Activated gamma-delta T cell treated with anti-CD3 and anti-CD28 coated beads, Interleukin-2, amount 50 U/mL, for 16 hours (primary cell): ENCODE measurements at places on chromosomes 6 and 20.
A peak's percentile ranks its signal among the peaks of the same experiment; 100 is the strongest.

DNA sequence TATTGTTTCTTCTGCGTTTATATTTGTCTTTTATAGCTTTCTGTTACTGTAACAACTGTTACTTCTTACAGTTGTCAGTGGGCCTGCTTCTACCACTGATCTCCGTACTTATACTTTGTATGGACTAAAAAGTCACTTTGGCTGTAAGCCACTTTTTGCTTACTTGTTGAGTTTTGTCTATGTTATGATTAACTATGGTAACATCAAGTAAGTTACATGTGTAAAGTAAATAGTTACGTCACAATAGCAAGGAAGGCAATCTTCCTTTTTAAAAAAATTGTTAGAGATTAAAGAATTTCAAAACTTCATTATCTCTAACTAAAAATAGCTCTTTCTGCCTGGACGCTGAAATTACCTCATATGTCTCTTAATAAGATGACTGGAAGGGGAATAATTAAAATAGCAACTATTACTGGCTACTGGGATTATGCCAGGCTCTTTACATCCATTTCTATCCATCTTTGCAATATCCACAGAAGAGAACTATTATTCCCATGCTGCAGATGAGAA lies 10.9 kb downstream of the TFB1M start:
- DNase-seq: no peak

DNA sequence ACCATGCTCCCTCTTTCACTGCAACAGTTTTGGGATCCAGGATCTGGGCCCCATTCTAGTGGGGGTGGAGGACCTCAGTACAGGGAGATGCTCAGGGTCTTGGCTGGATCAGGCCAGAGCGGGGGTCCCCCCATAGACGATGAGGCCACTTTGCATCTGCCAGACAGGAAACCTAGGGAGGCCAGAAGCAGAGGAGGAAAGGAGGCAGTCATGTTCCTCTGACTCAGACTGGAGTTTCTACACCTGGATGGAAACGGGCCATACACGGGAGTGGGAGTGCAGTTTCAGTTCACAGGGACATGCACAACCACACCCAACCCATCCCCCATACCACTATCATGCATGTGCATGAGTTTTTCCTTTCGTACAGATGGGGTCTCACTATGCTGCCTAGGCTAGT lies 3.6 kb upstream of the EMILIN3 start:
- no peak for DNase-seq

GRCh38 chr6:8075704-8076103 lies 11.5 kb upstream of the BLOC1S5 start:
- no peak for DNase-seq

DNA sequence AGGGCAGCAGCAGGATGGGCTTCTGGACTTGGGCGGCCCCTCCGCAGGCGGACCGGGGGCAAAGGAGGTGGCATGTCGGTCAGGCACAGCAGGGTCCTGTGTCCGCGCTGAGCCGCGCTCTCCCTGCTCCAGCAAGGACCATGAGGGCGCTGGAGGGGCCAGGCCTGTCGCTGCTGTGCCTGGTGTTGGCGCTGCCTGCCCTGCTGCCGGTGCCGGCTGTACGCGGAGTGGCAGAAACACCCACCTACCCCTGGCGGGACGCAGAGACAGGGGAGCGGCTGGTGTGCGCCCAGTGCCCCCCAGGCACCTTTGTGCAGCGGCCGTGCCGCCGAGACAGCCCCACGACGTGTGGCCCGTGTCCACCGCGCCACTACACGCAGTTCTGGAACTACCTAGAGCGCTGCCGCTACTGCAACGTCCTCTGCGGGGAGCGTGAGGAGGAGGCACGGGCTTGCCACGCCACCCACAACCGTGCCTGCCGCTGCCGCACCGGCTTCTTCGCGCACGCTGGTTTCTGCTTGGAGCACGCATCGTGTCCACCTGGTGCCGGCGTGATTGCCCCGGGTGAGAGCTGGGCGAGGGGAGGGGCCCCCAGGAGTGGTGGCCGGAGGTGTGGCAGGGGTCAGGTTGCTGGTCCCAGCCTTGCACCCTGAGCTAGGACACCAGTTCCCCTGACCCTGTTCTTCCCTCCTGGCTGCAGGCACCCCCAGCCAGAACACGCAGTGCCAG lies at the start of gene TNFRSF6B:
Gene TNFRSF6B (plus strand): TSS at position 25 of the 729 bp plus-strand sequence. CDS start 116 bp downstream, at position 141.
- DNase-seq: no peak

GRCh38 chr6:125571207-125571755 lies 178.2 kb upstream of the HEY2 start:
- DNase-seq: no peak

- peak; percentile 12 for DNase-seq
Observed at GRCh38 chr6:5517796-5518195, 256.5 kb downstream of the FARS2 start.

- no peak for DNase-seq
Observed at GRCh38 chr6:151130329-151130728, 109.4 kb upstream of the AKAP12 start.

DNA sequence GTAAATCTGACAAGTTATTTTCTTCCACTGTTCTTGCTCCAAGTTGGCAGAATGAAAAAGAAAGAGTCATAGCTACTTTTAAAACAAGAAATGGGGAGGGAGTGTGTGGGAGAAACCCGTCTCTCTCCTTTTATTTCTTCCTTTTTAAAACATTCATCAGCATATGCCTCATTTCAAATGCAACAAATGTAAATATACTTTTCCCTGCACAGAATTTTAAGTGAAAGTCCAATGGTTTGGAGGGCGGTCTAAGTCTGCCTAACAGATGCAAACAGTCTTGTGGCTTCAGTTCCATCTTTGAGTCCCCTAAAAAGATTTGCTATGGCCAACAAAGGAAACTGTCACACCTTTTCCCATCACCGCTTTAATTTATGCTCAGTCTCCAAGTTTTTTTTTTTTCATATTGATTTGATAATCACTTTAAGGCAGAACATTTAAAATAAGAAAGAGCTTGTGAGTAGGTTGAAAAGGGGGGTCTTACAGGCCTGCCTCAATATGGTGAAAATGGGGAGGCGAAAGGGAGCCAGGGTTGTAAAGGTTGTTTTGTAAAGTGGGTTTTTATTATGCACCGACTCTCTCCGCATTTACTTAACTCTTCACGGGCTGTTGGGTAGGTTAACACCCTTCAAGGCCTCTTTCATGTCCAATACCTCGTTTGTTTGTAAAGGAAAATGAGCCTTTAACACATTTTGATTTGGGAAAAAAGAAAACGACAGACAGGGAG lies 4.6 kb downstream of the TFAP2D start:
- DNase-seq: no peak

DNA sequence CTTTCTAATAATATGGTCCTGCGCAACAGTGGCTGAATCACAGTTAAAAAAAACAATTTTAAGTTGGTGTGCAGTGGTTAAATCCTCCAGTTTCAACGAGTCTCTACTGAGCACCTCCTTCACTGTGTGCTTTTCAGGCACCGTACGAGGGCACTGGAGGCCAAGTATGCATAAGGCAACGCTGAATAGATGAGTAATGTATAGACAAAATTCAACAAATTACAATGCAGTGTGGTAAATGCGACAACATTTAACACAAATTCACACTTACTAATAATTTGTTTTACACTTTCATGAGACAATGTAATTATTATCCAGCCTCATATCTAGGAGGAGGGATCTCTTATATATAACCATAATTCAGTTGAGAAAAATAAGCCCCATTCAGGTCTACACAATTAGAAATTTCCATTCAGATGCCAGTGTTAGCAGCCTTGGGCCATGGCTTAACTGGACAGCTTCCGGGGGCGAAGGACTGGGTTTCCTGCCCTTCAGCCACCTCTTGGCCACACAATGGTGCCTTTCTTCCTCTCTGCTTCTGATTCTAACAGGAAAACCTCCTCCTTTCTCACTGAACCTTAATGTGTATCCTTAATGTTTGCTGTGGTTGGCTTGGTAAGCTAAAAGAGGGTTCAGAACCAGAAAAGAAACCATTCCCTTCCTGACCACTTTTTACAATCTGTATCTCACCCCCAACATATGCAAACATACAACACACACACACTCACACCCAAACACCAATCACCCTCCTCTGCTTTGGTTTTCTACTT lies 51.9 kb downstream of the B4GALT5 start:
- DNase-seq: no peak

GRCh38 chr6:139529420-139529819 lies 155.0 kb upstream of the CITED2 start:
- no peak for DNase-seq

DNA sequence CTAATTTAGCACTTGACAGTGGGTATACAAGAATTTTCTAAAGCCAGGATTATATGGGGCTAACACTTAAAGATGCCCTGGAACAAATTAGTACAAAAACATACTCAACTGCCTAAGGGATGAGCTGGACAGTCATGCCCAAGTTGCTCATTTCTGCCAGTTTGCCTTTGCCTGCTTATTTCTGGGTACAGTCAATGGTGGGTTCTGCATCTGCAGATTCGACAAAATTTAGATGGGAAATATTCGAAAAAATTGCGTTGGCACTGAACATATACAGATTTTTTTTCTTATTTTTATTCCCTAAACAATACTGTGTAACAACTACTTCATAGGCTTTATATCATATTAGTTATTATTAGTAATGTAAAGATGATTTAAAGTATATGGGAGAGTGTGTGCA lies 591.9 kb downstream of the EPM2A start:
- DNase-seq: no peak

- no peak for DNase-seq
Observed at GRCh38 chr6:100726666-100727065, 154.5 kb downstream of the ASCC3 start.

GRCh38 chr6:56977192-56977591 lies 22.3 kb downstream of the BEND6 start:
- no peak for DNase-seq
